Hepatocyte (in vitro differentiated cells): ENCODE measurements at places on chromosomes 16 and 17. TPM values are rescaled to one million over a fixed set of nuclear protein-coding genes. Genes with fewer than 3 reads are reported as not detected.

GRCh38 chr16:56916571-56917403, 15.2 kb upstream of the HERPUD1 start:
- H3K27ac ChIP-seq = no peak overlapping the region
- no peak for DNase-seq
- H3K4me3 ChIP-seq = no peak overlapping the region

DNA sequence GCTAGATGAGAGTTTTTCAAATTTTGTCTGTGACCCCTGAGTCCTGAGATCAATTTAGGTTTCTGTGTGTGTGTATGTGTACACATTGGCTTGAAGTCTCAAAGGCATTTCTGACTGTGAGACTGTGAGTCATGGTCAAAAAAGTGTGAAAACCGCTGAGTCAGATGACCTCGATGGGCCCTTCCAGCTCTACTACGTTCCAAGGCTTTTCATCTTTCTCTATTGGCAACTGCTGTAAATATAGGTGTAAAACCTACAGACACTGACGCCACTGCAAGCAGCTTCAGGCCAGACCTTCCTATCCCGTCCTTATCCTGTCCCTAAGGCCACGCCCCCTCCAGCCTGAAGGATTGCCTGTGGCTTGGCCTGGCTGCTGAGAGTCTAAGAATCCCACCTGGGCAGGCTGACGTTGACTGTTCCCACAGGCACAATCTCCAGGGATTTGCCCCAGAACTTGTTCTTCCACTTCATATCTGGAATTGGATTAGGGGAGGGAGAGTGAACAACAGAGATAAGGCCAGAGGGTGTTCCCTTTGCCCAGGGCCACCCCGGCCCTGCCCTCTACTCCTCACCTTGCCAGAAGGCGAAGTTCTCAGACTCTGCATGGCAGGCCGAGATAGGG, 11.3 kb downstream of the OSBPL7 start:
- H3K4me1 ChIP-seq = peaks cover 22% of the 10 kb centered on the region
- H3K27me3 ChIP-seq = no peaks in the 10 kb centered on the region
- no peak overlapping the region for H3K4me3 ChIP-seq
- no peaks in the 10 kb centered on the region for H3K36me3 ChIP-seq

DNA sequence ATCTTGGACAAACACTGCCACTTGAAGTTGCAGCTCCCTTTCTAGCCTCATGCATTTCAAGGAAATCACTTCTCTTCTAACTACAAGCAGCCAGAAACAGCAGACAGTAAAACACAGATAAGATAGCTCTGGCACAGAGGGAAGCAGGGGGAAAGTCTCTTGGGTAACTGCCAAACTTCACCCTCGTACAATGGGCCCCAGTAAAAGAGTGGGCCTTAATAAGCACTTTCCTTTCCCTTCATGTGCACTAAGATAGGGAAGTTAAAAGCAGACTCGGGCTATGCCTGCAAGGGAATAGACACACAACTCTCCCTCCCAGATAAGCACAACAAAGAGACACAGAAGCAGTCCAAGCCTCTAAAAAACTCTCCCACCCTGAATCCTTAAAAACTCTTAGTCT, 4.2 kb upstream of the KRTAP4-5 start:
- H3K4me1 ChIP-seq = peaks cover 7% of the 10 kb centered on the region
- H3K4me3 ChIP-seq = no peak overlapping the region
- no peak overlapping the region for H3K27ac ChIP-seq
- no peaks in the 10 kb centered on the region for H3K36me3 ChIP-seq
- peaks cover 2% of the 10 kb centered on the region for H3K27me3 ChIP-seq

- H3K27me3 ChIP-seq = no peaks in the 10 kb centered on the region
- H3K36me3 ChIP-seq = no peaks in the 10 kb centered on the region
- H3K27ac ChIP-seq = no peak overlapping the region
- no peak overlapping the region for H3K4me3 ChIP-seq
Observed at GRCh38 chr16:19375561-19376158, 42.0 kb upstream of the TMC5 start.

Gene SLC12A3
- total RNA-seq = not detected in 2 replicates
